ENCODE measurements at places on chromosomes 2 and 18. TPM values are rescaled to one million over a fixed set of nuclear protein-coding genes. Genes with fewer than 3 reads are reported as not detected.

GRCh38 chr18:28080876-28081300 lies 96.0 kb downstream of the CDH2 start:
- H3K27ac ChIP-seq = no peak overlapping the region
- DNase-seq = no peak
- H3K4me3 ChIP-seq = no peak overlapping the region
- H3K27me3 ChIP-seq = no peaks in the 10 kb centered on the region
- peaks cover 14% of the 10 kb centered on the region for H3K4me1 ChIP-seq

DNA sequence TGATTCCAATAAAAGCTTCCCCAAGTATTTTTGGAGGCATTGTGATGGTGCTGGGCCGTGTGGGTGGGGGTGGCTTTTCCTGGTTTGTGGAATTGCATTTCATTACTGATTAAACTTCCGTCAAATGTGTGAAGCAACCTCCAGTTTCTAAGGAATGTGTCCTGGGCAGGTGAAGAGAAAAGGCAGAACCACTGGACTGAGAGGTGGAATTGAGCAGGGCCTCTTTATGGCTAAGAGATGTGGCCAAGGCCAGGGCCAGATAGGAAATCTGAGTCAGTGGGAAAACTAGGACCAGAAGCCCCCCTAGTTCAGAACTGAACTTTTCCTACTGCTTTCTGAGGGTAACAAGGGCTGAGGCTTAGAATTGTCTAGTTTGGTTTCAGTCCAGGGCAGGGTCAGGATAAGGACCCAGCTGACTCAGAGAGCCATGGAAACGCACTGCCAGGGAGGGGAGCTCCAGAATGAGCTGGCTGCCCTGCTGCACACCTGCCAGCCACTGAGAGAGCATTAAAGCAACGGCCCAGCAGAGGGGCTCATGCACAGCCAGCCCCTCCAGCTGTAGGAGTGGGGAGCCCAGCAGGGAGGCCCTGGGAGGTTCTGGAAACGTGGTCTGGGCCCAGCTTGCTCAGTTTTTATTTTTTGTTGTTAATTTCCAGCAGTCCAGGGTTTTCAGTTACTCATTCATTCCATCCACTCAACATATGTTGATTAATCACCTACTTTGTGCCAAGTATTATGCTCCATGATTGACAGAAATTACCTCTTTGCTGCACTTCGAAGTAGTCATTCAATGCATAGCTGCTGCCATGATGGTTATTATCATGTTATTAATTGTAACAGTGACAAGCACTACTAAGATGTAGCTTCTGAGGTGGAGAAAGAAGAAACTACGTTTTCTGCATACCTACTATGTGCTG lies 156.1 kb downstream of the MSH2 start:
- no peak for DNase-seq
- no peaks in the 10 kb centered on the region for H3K36me3 ChIP-seq

- H3K27ac ChIP-seq = no peak overlapping the region
- no peak for DNase-seq
- H3K4me1 ChIP-seq = peaks cover 2% of the 10 kb centered on the region
- no peaks in the 10 kb centered on the region for H3K36me3 ChIP-seq
- H3K27me3 ChIP-seq = peaks cover 21% of the 10 kb centered on the region
Observed at GRCh38 chr2:72833084-72833714, 7.4 kb upstream of the EXOC6B start.

DNA sequence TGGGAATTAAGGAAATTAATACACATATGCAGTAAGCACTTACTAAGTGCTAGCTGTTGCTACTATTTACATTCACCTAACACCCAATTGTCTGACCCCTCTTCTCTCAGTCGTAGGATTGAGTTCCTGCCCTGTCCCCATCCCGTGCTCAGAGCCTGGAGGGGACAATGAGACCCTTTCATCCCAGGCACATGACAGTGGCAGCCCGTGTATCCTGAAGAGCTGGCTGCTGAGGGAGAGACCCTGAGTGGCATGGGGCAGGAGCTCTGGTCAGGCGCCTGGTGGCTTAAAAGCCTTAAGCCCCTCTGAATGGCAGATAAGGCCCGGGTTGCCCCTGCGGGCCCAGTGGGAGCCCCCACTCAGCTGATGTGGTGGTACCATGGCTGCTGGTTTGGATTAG lies 99.0 kb downstream of the DYSF start:
- no peaks in the 10 kb centered on the region for H3K36me3 ChIP-seq
- peak; percentile 30 for DNase-seq
- peaks cover 19% of the 10 kb centered on the region for H3K27me3 ChIP-seq
- H3K4me1 ChIP-seq = no peaks in the 10 kb centered on the region
- H3K4me3 ChIP-seq = no peak overlapping the region
- no peak overlapping the region for H3K27ac ChIP-seq

GRCh38 chr2:46716927-46717326 lies 198.7 kb downstream of the MCFD2 start:
- H3K4me3 ChIP-seq = peak overlapping the region; percentile 57
- no peak for DNase-seq
- peak overlapping the region; percentile 92 for H3K27ac ChIP-seq
- peaks cover 70% of the 10 kb centered on the region for H3K4me1 ChIP-seq
- H3K36me3 ChIP-seq = peaks cover 21% of the 10 kb centered on the region
- H3K27me3 ChIP-seq = no peaks in the 10 kb centered on the region

The INHA gene
- total RNA-seq = 0.29 TPM

The TRABD2A gene
- 3.5 TPM for total RNA-seq

The ARMC9 gene
- total RNA-seq = 221 TPM

The GALNT13 gene
- 0.36 TPM for total RNA-seq
